A172 (cell line): ENCODE measurements at places on chromosomes 7 and 10. TPM values are rescaled to one million over a fixed set of nuclear protein-coding genes. Genes with fewer than 3 reads are reported as not detected.

DNA sequence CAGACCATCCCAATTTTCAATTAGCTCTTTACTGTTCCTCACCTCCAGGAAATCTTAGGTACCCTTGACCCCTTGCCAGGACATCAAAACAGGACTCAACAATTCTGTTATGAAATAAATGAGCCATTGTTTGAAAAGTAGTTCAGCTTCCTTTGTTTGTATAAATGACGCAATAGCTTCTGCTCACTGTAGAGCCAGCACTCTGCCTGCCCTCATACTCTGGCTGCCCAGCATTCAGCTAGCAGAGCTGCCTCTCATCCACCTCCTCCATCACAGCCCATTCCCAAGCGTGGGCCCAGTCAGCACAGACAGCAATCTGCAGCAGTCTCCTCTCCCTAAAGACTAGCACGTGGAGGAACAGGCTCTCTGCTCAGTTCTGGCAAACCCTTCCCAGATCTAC lies 478.6 kb downstream of the GRID1 start:
- DNase-seq = no peak

GRCh38 chr7:140455743-140456142 lies 23.6 kb downstream of the MKRN1 start:
- DNase-seq = no peak

GRCh38 chr7:36855330-36855729 lies 131.0 kb upstream of the AOAH start:
- no peak for DNase-seq

GRCh38 chr10:123045961-123046731 lies 37.3 kb downstream of the ACADSB start:
- DNase-seq = no peak

GRCh38 chr7:22154143-22154529 lies 202.8 kb downstream of the RAPGEF5 start:
- DNase-seq = no peak

DNA sequence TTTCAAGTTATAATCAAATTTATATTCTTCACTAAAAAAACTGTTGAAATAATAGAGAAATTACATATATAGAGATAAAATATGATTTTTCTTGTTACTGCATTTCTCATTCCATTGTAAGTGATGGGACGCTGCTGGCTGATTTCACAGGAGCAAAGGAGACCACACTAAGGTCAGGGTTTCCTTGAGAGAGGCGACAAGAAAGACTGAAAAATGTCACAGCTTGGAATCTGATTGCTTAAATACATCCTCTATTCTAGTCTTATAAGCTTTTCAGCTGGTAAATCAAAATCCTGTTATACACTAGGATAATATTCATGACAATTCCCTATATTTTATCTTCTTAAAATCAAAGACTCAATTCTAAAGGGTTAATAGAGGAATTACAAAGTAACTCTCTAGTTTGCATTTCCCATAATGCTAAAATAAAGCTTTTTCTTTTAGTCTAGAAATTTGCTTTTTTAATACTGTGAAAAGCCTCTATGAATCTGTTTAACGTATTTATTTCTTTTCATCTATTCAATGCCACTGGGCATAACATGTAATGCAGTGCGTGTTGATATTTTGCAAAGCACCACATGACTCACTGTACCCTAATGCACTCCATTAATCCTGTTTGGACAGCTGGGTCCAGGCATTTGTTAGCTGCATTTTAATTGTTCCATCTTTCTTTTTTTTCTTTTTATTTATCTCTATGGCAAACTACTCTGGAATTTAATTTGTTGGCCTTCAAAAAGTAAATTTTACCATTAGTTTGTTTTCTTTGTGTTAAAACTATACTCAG lies 81.7 kb downstream of the RNF32 start:
- DNase-seq = no peak

- DNase-seq = peak; percentile 94
These were observed 172.9 kb downstream of the DKK1 start for GRCh38 chr10:52486840-52487611.

GRCh38 chr7:23001610-23002009 lies 12.3 kb downstream of the HYCC1 start:
- DNase-seq = no peak

DNA sequence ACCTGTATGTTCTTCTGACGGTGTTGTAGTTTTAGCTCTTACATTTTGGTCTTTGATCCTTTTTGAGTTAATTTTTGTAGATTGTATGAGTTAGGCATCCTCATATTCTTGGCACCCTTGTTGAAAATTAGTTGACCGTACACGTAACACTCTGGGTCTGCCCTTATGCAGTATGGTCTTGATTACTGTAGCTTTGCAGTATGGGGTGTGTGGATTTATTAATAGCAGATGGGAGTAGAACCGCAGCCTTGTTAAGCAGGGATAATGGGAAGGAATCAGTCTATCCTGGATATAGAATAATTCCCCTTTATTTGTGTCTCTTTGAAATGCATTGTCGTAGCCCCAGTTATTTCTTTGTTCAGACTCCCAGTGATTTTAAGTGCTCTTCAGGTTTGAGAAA lies 95.5 kb downstream of the UBE3C start:
- no peak for DNase-seq

DNA sequence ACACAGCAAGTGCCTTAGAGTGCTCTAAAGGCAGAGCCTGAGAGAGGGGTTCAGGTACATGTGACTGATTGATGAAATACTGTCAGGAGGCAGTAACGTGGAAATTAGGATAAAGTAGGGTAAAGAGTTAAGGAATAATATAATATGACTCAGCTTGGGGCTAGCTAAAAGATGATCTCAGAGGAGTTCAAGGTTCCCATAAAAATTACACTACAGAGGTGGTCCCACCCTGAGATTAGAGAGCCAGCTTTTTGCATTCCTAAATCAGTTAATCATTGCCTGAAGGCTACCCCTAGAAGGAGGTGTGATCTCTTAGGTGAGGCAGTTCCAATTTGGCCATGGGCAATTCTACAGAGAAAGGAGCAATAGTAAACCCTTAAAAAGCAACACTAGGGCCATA lies 5.8 kb downstream of the LIPJ start:
- DNase-seq = no peak

GRCh38 chr10:43252783-43253341 lies 14.0 kb downstream of the RASGEF1A start:
- no peak for DNase-seq

DNA sequence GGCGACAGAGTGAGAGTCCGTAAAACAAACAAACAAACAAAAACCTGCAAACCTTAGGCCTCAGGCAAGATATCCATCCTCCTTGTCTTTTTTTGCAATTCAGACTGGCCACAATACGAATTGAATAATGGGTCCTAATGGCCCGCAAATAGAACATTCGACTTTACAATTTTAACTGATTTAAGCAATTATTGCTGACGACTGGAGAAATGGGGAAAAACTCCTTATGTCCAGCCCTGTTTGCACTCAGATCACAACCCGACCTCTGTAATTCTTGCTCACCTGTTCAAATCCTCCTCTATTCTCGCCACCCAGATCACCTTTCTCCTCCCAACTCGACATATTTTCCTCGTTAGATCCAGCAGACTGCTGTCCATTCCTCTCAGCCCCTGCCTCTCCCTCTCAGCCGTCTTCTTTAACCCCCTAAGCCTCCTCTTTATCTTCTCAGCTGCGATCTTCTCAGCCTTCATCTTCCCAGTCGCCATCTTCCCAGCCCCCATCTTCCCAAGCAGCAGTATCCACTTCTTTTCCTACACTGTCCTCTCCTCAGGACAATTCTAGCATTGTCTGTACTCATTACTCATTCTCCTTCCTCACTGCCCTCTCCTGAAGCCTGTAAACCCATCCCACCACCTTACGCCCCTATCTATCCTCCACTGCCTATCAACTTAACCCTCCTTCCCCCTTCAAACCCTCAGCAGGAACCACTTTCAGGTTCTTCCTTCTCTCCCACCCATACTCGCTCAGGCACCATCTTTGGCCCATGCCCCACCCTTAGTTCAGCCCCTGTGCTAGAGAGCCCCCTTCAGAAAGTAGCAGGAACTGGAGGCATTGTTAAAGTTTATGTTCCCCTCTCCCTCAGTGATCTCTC lies 61.8 kb downstream of the LRRC17 start:
- DNase-seq = no peak

DNA sequence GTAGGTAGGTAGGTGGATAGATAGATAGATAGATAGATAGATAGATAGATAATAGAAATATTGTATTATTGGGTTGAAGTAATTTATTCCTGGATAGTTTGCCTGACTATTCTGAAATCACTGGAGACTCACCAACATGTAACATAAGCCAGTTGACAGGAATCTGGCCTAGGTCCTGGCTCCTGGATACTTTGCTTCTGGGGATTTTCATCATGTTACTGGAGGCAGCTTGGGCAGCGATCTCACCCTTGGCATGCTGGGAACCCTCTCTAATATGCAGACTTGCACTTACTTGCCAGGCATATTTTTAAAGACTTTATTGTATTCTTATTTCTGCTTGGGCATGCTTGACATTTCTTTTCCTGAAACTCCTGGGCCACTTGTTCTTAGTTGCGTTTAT lies 709.1 kb upstream of the FZD8 start:
- DNase-seq = no peak

- no peak for DNase-seq
These were observed 12.4 kb upstream of the SERPINE1 start for GRCh38 chr7:101114492-101114891.

DNA sequence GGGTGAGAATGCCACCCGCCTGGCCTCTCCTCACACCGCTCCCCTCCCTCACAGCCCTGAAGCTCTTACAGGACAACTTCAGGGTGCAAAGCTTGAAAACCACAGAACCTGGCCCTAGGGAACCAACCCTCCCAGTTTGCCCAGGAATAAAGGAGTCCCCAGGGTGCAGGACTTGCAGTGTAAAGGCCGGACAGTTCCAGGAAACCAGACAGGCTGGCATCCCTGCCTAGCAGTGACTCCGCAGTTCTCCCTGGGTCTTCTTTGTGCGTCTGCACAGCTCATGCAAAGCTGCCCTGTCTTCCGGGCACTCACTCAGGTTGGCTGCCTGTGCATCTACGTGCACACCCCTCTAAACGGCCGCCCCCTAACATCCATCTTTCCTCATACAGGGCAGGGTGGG lies 36.1 kb downstream of the HSPA12A start:
- no peak for DNase-seq

DNA sequence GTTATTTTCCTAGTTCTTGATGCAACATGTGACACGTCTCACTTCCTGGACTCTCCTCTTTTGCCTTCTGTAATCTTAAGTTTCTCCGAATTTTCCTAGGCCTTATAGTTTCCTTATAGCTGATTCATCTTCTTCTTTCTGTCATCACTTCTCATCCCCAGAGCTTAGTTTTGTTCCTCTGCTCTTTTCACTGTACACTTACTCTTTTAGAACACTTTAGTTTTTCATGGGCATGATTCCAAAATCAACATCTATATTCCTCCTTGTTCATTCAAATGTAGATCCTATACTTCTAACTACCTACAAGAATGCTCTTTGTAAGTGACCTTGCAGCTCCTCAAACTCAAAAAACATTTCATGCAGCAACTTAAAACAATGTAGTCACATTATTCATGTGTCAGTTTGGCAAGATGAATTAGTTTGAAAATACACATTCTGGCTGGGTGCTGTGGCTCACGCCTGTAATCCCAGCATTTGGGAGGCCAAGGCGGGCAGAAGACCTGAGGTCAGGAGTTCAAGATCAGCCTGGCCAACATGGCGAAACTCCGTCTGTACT lies 13.1 kb upstream of the SLC26A3 start:
- no peak for DNase-seq

DNA sequence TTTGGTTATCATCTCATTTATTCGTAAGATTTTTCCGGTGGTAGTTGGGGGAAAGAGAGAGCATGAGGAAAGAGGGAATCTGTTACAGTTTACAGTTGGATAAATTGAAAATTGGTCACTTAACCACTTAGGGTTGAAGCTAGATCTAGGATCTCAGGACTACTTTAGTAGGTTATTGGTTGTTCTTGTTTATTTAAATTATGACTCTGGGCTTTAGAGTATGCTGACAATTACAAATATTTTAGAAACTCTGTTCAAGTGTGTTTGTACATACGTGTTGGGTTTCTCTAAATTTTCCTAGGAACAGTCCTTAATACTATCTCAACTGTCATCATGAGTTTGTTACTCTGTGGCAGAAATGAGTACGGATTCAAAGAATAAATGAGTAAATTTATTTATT lies 48.6 kb upstream of the STRIP2 start:
- DNase-seq = no peak

GRCh38 chr10:69306421-69306820 lies 28.1 kb downstream of the HK1 start:
- no peak for DNase-seq

DNA sequence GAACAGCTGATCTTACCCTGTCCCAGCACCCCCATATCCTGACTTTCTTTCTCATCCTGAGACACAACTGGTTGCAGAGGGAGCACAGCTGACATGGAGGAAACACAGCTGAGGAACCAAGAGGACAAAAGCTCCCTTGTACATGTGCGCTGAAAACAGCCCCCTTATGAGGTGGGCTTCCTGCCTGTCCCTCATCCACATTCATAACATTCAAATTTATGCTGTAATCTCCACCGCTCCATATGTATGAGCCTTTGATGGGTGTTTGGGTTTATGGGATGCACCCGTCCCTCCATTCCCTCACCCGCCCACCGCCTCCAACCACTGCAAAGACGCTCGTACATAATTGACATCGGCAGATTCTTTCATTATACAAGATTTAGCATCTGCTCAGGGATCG lies 49.6 kb upstream of the BTRC start:
- no peak for DNase-seq

GRCh38 chr10:114384181-114384580 lies 20.1 kb downstream of the AFAP1L2 start:
- DNase-seq = no peak

GRCh38 chr7:140209866-140210609 lies 33.3 kb upstream of the KDM7A start:
- DNase-seq = no peak

- no peak for DNase-seq
These were observed 255.7 kb downstream of the PTEN start for GRCh38 chr10:88119160-88119559.

GRCh38 chr10:86803156-86803555 lies 46.7 kb downstream of the BMPR1A start:
- DNase-seq = no peak

GRCh38 chr10:56095506-56096225 lies 265.4 kb downstream of the ZWINT start:
- DNase-seq = no peak

GRCh38 chr7:94921911-94922310 lies 14.5 kb downstream of the PPP1R9A start:
- no peak for DNase-seq

DNA sequence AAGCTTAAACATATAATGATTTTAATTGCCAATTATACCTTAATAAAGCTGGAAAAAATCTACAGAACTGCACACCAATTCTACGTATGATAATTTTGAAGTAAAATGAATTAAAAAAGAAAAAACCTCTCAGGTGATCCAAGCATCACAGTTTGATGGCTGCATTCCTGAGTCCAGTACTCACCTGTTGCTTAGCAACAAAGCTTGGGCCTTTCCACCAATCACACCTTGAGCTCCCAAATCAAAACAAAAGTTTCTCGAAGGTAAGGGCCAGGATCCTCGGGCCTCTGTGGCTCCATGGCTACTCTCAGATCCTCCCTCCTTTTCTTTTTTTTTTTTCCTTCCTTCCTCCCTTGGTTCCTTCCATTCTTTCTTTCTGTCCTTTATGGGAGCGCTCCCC lies 137.2 kb upstream of the PCBD1 start:
- peak; percentile 38 for DNase-seq

Gene VSTM4
- total RNA-seq = 2.4 and 2.6 TPM in 2 replicates

Gene FMC1
- 4.9 and 7.5 TPM in 2 replicates for total RNA-seq

Gene PRR15
- total RNA-seq = 0.41 TPM in 1 of 2 replicates, not detected in the other

Gene SEC61G
- total RNA-seq = 1,744 and 2,526 TPM in 2 replicates

Gene ZNF365
- 10.8 and 11.0 TPM in 2 replicates for total RNA-seq

Gene LIPJ
- total RNA-seq = 0.10 TPM in 1 of 2 replicates, not detected in the other

Gene RBM48
- 13.2 and 16.7 TPM in 2 replicates for total RNA-seq
